Activated CD8-positive, alpha-beta memory T cell treated with anti-CD3 and anti-CD28 coated beads for 1 hour (primary cell): ENCODE measurements at places on chromosomes 7 and 10.
A peak's percentile ranks its signal among the peaks of the same experiment; 100 is the strongest.

DNA sequence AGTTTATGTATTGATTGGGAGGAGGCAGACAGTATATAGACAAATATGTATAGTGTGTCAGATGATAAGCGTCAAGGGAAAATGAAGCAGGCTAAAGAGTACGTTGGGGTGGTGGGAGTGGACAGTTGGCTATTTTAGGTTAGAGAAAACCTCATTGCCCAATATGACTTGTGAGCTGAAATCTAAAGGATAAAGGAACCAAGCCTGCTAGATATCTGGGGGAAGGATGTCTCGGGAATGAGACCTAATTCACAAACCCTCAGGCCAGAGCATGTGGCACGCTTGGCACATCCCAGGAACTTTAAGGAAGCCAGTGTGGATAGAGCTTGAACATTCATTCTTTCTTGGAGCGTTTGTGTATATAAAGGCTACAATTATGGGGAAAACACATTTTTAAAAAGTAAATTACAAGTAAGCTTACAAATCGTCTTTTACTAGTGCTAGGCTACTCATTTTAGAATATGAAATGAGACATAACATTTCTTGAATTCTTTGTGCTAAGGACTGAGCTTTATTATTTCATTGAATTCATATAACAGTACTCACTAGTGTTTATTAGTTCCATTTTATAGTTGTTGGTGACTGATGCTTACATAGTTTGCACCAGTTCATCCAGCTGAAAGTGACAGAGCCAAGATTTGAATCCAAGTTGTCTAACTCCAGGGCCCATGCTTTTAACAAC is 9.7 kb downstream of the FHIP2A start:
- DNase-seq = no peak

GRCh38 chr10:115801992-115802391 is 471.0 kb downstream of the GFRA1 start:
- no peak for DNase-seq

- no peak for DNase-seq
These were observed 25.0 kb downstream of the IFIT3 start for GRCh38 chr10:89352802-89353201.

GRCh38 chr10:44749151-44749550 is 162.0 kb upstream of the TMEM72 start:
- DNase-seq = no peak

DNA sequence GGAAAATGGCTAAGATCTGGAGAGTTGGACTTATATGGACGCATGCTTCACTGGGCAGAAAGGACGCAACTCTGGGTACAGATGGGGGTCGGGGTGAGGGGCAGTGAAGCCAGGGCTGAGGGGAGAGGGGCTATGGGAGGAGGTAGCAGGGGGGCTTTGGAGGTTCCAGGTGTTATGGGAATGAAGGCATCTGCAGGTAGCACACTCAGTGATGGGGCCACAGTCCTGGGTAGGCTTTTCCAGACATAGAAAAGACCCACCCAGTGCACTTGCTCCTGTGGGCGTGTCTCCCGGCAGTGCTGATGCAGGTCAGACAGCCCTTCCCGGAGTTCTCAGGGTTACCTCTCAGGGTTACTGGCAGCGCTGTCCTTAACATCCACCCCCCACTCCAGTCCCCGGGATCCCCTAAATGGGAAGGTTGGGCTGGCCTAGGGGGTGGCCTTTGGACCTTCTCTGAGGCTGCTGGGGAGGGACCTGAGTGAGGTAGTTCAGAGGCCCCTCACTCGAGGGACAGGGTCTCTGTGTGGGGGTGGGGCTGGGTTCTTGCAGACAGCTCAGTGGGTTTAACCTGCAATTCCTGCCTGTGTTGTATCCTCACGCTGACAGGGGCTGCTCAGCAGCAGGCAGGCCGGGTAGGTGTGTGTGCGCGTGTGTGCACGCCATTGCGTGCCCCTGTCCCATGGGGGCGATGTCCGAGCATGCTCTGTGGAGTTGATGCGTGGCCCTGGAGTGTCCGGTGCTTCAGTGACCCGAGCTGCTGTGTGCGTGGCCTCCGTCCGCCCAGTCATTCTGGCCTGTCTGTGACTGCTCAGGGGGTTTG is 6.2 kb downstream of the ZYX start:
- DNase-seq = no peak

GRCh38 chr10:60937784-60938654 is 6.0 kb downstream of the RHOBTB1 start:
- DNase-seq = no peak

GRCh38 chr7:37269711-37270508 is 178.8 kb downstream of the ELMO1 start:
- no peak for DNase-seq

GRCh38 chr10:17648243-17649035 is 4.5 kb downstream of the STAM start:
- peak; percentile 27 for DNase-seq

DNA sequence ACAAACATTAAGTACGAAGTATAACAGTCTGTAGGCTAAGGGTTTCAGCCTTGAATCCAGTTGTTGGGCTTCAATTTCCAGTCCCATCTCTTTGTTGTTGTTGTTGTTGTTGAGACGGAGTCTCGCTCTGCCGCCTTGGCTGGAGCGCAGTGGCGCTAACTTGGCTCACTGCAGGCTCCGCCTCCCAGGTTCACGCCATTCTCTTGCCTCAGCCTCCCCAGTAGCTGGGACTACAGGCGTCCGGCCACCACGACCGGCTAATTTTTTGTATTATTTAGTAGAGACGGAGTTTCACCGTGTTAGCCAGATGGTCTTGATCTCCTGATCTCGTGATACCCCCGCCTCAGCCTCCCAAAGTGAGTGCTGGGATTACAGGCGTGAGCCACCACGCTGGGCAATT is 464.9 kb downstream of the ANKRD7 start:
- DNase-seq = no peak

DNA sequence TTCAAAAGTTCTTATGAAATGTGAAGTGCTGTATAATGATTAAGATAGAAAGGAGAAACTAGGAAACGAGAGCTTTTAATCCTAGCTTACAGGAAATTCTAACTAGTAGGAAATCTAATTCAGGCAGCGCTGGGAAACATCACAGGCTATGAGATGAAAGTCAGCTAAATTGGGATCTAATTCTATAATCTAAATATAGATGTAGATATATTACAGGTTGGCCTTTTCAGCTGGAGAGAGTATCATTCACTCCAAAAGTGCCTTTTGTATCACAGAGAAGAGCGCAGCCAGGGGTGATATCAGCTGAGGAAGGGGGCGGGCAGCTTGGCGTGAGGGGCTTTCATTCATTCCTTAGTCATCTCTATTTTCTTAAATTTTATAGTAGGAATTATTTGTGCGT is 157.0 kb downstream of the CUX1 start:
- DNase-seq = no peak

GRCh38 chr10:63169624-63170023 is 36.5 kb downstream of the NRBF2 start:
- no peak for DNase-seq

DNA sequence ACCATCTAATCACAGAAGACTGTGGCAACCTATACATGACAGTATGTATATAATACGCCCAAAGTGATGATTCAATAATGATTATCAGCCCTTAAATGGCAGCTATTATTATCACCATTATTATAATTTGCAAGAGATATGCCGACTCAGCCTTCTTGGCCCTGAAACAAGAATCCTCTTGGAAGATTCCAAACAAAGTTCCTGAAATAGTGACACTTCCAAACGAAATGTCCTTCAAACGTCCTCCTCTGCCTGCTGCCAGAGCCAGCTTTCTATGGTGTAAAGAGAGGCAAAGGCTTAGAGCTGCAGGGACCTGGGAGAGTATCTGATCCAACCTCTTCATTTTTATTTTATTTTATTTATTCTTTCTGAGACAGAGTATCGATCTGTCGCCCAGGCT is 36.0 kb downstream of the NRAP start:
- DNase-seq = no peak

DNA sequence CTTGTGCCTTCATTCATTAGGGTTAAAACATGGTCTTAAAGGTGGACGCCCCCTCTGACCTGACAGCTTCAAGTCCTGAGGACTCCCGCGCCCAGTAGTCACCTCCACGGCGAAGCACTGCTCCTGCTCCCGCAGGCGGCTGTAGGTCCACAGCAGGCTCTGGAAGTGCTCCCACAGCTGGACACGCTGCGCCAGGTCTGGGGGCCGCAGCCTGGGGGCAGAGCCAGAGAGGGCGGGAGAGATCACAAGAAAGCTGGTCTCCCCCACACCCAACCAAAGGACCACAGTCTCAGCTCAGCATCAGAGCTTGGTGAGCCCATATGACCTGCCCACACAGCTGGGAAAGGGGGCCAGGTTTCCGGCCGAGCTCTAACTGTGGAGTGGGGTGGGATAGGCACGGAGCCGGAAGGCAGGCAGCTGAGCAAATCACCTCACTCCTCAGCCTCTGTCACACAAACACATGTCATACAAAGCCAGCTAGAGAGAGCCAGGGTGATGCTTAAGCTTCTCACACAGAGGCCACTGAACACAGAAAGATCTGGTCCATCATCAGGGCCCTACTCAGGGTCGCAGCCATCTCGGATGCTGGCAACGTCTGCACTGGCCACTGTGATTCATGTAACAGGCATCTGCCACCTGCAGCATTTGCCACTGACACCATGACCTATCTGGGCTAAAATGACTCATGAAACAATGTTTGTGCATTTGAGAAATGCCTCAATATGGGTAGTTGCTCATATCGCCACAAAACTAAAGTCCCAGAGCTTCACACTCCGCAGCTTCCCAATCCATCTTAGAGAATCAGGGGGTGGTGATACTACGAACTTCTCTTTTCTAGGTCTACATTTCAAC is 12.6 kb downstream of the HPS1 start:
- no peak for DNase-seq

- DNase-seq = no peak
These were observed 75.1 kb downstream of the INHBA start for GRCh38 chr7:41627645-41628298.

DNA sequence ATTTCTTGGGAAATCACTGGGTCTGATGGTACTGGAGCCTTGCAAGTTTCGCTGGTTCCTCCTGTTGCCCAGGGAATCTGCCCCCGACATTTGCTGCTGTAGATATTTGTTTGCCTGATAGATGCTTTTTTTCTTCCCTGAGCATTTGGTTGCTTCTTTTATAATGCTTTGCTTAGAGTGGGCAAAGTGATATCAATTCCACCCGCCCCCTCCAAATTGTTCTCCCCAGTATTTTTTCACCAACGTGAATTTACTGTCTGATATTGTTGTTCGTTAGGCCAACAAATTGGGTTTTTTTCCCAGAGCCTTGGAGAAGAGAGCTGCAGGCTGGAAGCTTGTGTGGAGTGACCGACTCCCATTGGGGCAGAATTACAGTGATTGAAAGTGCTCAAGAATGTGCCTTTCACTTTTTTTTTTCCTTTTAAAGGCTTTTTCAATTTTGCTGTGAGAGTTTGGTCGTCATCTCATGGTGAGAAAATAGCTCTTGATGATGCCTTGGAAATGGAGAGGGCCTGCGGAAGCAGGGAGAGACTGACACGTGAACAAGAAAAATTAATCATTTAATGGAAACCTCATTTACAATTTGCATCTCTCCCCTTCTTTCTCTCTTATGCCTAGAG is 2.5 kb downstream of the GRK5 start:
- DNase-seq = no peak

- DNase-seq = no peak
These were observed 190.0 kb downstream of the ZMYND11 start for GRCh38 chr10:325282-325681.

- no peak for DNase-seq
These were observed 26.2 kb downstream of the GRID1 start for GRCh38 chr10:86340176-86340990.

DNA sequence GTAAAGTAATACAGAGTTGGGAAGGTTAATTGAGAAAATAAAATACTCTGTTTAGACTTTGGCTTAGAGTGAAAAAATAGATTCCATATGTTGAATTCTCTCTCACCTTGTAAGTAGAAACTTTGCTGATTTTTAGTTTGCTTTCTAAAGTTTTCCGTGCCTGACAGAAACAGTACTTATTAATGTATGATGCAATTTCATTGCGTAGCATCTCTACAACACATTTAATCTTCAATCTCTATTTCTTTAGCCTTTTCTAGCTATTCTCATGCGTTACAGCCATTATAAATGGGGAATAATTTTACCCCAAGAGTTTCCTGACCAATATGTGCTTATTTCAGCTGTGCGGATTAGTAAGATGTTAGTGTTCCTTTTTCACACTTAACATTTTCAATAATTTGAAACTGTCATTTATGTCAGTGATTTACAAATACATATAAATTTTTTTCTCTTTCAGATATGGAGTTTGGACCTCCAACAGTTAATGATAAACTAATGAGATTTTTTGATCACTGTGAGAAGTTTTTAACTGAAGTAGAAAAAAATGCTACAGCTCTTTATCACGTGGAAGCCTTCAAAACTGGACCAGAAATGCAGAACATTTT is 3.3 kb downstream of the MINPP1 start:
- DNase-seq = no peak

DNA sequence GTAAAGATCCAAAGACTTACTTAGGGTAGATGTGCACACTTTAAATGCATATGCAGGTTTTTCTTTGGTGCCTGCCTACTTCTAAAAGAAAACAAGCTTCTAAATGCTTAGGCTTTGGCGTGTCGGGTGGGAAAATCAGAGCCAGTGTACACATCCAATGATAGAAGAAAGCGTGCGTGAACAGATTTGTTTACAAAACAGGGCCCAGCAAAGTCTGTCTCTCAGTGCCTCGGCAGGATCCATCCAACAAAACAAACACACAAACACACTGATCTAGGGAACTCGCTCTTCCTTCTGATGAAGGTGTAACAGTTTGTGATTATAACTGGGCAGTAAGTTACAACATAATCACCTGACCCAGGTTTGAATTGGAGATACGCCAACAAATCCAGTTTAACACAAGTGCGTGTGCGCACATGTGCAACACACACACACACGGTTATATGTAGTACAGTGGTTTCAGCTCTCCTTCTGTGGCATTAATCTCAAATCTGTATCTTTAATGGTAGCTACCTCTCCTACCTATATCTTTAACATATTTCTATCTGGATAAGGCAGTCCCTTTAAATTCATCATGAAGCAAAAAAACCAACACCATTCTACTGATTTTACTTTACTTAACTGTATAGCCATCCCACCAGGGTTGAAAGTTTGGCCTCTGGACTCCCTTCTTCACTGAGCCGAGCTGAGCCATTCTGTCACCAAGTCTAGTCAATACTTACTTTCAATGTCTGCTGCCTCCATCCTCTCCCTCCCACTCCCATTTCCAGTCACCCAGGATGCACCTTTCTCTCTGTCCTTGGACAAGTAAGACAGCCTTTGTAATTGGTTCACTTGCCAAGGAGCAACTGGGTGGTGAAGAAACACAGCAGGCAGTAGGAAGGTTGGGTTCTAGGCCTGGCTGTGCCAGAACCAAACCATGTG is 184.4 kb upstream of the KLF14 start:
- DNase-seq = no peak

GRCh38 chr7:50196719-50197118 is 103.7 kb upstream of the ZPBP start:
- no peak for DNase-seq

GRCh38 chr10:58642916-58643428 is 130.3 kb downstream of the BICC1 start:
- DNase-seq = no peak
